ENCODE measurements at places on chromosomes 7 and 10.

GRCh38 chr7:134712196-134712595, 65.5 kb downstream of the BPGM start:
- DNase-seq: no peak

DNA sequence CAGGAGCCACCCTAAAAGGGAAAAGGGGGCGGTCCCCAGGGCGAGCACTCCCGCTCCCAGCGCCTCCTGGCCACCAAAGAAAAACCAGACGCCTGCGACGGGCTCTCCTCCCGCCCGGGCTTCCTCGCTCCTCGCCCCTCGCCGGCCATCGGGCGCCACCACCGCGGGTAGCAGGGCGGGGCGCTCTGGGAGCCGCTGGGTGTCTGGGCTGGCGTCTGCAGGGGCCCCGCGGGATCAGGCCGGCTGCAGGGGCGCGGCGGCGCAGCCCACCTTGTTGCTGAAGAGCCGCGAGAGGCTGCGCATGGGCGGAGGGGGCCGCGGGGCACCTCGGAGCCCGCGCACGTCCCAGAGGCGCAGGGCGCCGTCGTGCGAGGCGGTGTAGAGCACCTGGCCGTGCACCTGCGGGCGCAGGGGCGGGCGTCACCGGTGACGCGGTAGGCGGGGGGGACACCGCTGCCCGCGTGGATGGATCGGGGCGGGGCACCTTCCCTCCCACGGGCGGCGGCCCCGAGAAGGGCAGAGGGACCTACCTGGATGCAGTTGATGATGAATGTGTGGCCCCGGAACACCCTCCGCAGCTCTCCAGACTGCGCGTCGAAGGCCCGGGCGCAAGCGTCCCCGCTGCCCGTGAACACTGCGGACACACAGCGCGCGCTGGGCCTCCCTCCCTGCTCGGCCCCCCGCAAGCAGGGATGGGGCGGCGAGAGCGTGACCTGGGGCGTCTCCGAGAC, 28.3 kb downstream of the WDR86 start:
- DNase-seq: peak; percentile 10

DNA sequence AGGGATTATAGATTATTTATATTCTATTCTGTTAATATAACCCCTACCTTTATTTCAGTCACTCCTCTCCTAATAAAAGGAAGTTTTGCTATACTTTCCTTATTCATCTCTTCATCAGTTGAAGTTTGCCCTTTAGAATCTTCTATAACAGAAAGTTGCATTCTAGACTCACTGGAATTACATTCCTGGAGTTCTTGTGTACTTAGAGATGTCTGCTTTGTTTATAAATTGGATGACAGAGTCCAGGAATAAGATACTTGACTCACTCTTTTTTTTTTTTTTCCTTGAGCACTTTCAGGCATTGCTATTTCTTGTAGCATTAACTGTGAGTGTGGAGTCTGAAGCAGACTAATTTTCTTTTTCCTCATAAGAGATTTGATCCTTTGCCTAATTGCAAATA, 640.8 kb downstream of the XPNPEP1 start:
- no peak for DNase-seq

DNA sequence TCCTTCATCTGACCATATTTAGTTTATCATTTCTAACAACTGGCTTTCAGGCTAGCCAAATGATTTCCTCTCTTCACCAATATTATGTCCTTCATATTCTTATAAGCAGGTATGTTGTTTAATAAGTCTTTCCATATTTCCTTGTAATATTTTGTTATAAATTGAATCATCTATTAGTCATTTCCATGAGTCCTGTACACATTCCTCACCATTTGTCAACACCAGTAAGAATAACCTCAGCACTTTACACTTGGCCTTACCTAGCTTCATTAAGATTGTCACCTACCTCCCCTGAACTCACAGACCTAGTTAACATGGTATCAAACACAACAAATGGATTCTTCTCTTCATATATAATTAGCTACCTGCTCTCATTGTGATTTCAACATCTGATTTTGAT, 282.3 kb downstream of the SEMA3D start:
- no peak for DNase-seq

GRCh38 chr7:146831875-146832274, 715.3 kb downstream of the CNTNAP2 start:
- DNase-seq: no peak

DNA sequence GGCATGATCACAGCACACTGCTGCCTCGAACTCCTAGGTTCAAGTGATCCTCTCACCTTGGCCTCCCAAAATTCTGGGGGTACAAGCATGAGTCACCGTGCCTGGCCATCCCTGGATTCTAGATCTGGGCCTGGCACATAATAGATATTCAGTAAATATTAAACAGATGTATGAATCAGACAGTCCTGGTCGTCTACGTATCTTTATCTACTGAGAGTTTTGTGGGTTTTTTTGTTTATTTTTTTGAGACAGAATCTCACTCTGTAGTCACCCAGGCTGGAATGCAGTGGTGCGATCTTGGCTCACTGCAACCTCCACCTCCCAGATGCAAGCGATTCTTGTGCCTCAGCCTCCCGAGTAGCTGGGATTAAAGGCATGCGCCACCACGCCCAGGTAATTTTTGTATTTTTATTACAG, 24.3 kb upstream of the ITGB1 start:
- no peak for DNase-seq

DNA sequence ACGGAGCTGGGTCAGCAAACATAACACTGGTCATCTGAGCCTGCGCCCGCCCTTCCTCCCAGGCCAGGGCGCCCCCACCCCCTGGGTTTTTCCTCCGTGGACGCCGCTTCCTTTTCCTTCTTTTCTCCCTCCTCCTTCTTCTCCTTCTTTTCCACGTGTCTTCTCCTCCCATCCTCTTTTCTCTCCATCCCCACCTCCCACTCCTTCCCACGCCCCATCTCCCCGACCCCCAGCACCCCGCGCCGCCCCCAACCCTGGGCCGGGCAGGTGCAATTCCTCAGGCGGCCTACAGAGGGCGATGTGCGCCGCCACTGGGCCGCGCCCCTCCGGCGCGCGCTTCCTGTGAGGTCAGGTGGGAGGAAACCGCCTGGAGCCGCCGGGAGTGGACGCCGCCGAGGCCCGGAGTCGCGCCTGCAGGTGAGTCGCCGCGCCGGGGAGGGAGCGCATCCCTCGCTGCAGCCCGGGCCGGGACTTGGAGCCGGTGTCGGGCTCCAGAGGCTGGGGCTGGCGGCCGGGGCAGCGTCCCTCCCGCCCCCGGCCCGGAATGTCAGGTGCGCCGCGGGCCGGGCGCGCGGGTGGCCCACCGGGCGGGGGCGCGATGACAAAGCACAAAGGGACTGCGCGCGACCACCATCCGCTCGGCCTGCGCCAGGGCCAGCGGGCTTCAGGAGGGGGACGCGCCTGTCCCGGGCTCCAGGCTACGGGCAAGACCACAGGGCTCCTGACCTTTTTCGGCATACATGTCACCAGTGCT, at the start of gene FAM241B:
Gene FAM241B (plus strand): TSS at position 351 of the 754 bp plus-strand sequence. CDS start 1,497 bp downstream, outside the sequence.
- peak; percentile 83 for DNase-seq

GRCh38 chr10:98748298-98748697, 301.6 kb upstream of the HPS1 start:
- no peak for DNase-seq

- DNase-seq: no peak
Observed at GRCh38 chr10:115879372-115880089, 393.5 kb downstream of the GFRA1 start.

DNA sequence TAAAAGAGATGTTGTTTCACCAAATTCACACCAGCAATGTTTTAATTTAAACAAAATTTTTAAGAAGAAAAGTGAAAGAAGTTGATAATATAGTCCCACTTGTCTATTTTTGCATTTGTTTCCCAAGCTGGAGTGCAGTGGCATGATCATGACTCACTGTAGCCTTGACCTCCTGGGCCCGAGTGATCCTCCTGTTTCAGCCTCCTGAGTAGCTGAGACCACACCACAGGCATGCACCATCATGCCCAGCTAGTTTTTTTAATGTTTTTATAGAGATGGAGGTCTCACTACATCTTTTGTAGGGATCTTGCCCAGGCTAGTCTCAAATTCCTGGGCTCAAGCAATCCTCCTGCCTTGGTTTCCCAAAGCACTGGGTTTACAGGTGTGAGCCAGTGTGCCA, 14.1 kb upstream of the NDUFA5 start:
- DNase-seq: no peak

- no peak for DNase-seq
Observed at GRCh38 chr10:114347791-114348190, 56.5 kb downstream of the AFAP1L2 start.

- no peak for DNase-seq
Observed at GRCh38 chr10:7288060-7288690, 122.7 kb downstream of the SFMBT2 start.

DNA sequence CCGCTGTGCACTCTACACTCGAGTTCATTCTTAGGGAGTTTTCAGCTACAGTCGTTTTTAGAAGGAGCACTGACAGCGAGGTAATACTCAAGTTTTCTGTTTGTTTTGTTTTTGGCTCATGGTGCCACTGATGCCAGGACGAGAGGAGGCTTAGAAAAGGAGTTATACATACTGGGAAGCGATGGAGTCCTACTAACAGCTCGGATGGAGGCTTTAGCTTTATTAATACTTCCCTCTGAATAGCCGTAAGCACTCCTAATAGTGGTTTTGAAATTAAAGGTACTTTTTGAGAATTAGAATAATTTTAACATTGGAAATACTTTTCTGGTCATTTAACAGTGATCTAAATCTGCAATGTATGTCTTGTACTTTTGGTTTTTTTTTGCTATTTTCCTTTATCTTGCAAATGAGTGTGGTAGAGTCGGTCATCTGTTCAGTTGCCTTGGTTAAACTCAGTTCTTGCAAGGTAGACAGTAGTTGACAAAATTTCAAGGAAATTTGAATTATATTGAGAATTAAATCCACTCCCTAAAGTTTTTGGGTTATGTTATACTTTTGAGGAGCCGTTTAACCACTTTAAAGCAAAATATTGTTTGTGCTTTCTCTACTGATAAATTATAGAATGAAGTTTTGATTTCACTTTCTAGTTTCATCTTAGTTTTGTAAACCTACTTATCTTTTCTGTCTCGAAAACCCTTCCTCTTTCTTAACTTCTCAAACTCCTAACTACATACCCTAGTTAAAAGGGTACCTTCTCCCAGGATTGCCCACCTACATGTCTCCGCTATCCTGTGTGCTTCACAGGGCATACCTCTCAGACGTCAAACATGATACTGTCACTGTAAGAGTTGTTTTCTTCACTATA, 1.5 kb downstream of the HBP1 start:
- DNase-seq: no peak

- DNase-seq: no peak
Observed at GRCh38 chr10:109114579-109114978, 808.7 kb downstream of the XPNPEP1 start.

- DNase-seq: no peak
Observed at GRCh38 chr7:30470771-30471170, 7.8 kb downstream of the NOD1 start.

- DNase-seq: no peak
Observed at GRCh38 chr7:127135871-127136485, 116.8 kb downstream of the GRM8 start.

DNA sequence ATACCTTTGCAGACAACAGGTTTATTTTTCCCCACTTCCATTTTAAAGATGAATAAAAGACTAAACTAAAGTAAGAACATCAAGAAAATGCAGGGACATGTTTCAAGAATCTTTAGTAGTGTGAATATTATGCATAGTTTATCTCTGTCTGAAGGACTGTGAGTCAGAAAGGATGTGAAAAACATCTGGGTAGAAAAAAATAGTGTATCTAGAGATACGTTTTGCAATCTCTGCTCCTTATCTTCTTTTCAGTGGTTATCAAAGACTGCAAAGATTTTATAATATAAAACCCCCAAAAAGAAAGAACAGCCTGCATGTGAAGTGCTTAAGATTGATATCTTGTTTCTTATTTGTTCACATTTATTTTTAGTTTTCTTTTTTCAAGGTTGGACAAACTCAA, 101.9 kb upstream of the ARHGAP21 start:
- DNase-seq: peak; percentile 10

GRCh38 chr10:63042256-63042655, 90.9 kb upstream of the NRBF2 start:
- no peak for DNase-seq

DNA sequence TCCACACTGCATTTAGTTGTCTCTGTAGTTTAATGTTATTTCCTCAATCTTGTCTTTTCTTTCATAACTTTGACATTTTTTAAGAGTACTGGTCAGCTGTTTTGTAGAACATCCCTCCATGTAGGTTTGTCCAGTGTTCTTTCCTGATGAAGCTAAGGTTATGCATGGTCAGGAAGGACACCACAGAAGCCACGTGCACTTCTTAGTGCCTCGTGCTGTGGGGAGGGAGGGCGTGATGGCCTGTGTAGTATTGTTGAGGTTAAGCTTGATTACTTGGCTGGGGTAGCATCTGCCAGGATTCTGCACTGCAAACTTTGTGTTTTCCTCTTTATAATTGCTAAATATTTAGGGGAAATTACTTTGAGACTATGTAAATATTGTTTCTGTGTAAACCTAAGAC, 48.3 kb downstream of the MCMBP start:
- DNase-seq: no peak

DNA sequence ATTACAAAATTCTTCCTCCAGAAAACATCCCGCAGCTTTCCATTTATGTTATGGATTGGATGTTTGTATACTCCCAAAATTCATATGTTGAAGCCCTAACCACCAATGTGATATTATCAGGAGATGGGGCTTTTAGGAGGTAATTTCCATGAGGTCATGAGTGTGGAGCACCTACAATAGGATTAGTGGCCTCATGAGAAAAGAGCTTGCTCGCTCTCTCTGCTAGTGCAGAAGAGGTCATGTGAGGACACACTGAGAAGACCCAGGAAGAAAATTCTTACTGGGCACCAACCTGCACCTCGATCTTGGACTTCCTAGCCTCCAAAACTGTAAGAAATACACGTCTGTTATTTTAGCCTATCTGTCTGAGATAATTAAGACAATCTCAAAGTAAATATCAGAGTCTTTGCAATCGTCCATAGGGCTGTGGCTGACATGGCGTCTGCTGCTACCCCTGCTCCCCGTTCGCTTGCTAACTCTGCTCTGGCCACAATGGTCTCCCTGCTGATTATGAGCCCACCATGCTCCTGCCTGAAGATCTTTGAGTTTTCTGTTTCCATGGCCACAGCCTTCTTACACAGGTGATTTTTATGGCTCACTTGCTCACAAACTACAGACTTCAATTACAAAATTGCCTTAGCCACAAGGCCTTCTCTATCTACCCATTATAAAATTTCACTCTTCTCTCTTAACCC, 333.3 kb downstream of the CACNA2D1 start:
- DNase-seq: no peak

DNA sequence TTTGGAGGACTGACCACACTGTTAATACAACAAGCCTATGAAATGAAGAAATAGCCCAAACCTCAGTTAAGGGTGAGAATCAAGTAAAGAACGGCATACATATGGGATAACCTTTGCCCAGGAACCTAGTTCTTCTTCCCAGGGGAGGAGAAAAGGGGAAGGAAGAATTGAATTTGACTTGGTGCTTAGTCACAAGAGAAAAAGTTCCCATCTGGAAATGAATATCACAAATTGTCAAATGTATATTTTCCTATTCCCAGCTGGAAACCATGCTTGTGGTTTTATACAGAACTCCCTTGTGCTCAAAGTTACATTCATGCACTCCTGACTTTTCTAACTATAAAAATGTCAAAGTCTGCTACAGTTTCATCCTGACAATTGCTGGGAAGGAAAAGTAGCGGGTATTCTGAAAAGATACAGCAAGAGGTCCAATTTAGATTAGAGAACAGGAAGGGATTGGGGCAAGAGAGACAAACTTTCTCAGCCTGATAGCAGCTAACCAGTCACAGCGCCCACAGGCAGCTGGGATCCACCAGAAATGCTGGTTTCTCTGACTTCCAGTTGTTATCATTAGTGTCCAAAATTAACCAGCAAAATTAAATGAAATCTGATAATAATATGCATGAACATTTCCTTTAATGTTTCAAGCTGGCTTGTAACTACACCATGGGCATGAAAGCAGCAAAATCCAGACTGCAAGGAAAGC, 18.6 kb upstream of the GSAP start:
- no peak for DNase-seq
